ENCODE measurements at places on chromosomes 7 and 10.

DNA sequence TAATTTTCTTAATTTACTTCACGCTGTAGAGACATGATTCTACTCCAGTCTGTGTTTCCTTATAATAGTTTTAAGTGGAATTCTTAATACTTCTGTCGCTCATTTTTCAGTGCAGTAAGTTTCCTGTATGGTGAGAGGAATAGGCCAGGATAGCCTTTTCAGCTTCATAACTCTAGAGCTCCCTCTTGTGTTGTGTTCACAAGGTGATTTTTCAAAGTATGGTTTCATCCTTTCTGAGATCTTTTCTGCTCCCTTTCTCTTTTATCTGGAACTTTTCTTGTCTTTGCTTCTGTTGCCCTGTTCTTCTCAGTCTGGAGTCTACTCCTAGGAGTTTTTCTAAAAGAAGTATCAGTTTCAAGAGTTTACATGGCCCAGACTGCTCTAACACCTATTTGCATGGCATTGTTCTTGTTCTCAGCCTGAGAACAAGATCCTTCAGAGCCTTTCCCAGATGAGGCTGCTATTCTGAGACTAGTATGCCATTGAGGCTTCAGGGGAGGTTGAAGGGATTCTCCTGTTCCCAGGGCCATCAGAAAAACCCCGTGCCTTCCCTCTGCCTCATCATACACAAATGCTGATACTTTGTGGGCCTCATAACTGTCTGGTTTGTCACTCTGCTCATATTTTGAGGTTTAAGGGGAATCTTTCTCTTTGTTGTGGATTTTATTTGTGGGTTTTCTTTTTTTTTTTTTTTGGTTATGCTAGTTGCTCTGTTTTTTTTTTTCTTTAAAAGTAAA, 21.8 kb downstream of the NET1 start:
- DNase-seq = no peak

- no peak for DNase-seq
Measured at GRCh38 chr10:132521041-132521465, 16.5 kb upstream of the INPP5A start.

DNA sequence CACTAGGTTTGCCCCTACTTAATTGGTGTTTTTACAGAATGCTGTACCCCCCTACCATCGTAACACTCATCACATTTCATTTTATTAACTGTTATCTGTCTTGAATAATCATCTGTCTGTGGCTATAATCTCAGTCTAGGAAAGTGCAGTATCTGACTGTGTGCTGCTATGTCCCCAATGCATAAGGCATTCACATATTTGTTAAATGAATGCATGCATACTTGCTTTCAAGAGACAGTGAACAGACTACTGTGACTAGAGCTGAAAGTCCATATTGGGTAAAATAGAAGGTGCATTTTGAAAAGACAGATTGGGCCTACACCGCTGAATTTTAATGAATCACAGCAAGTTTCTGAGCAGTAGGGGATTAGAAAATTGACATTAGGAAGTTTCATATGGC, 112.3 kb downstream of the ARHGAP12 start:
- peak; percentile 10 for DNase-seq

DNA sequence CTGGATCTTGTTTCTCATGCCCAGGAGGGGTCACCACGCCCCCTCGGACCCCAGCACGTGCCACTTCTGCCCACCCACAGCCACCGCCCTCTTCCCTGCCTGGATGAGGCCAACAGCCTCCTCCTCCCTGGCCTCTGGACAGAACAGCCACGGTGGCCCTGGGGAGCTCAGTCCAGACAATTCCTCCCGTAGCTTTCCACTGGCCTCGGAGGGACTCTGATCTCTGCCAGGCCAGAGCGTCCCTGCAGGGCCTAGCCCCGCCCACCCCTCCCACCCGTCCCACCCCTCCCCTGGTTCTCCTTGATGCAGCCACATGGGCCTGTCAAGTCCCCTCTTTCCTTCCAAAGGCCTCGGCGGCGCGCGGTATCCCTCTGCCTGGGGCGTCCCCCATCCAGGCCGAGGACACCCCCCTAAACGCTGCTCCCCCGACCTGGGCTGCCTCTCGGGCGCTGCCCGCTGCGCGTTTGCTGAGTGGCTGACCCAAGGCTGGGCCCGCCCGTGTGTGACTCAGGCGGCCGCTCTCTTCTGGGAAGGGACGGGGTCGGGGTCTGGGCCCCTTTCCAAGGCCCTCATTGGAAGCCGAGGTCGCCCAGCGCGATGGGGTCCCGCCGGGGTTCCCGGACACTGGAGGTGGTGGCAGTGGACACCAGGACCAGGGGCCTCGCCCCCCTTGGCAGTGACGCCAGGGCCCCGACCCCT, 557 bp downstream of the TMEM120A start:
- DNase-seq = peak; percentile 41

- DNase-seq = no peak
Measured at GRCh38 chr10:101859530-101859929, 15.9 kb upstream of the KCNIP2 start.

DNA sequence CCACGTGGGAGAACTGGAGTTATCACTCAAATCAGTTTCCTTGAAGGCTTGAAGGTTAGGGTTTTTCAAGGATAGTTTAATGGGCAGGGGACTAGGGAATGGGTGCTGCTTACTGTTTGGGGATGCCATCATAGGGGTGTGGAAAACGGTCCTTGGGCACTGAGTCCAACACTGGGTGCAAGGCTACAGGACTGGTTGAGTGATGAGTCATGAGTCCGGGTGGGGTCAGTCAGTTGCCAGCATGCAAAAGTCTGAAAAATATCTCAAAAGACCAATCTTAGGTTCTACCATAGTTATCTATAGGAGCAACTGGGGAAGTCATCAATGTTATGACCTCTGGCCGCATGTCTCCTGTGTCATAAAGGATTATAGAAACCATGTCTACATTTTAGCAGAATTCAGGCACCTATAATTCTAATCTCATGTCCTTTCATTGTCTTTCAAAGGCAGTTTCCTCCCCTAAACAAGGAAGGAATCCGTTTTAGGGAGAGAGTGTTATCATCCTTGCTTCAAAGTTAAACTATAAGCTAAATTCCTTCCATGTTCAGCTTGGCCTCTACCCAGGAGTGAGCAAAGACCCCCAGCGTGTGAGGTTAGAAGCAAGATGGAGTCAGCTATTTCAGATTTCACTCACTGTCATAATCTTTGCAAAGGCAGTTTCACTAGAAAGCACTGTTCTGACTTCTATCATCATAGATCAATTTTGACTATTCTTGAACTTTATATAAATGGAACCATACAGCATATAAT, 94.5 kb downstream of the COL26A1 start:
- no peak for DNase-seq

GRCh38 chr7:4245866-4246470, 436.1 kb upstream of the FOXK1 start:
- no peak for DNase-seq

GRCh38 chr7:93923942-93924341, 2.4 kb downstream of the GNG11 start:
- no peak for DNase-seq

- DNase-seq = no peak
Measured at GRCh38 chr7:154613811-154614210, 389.1 kb downstream of the PAXIP1 start.

DNA sequence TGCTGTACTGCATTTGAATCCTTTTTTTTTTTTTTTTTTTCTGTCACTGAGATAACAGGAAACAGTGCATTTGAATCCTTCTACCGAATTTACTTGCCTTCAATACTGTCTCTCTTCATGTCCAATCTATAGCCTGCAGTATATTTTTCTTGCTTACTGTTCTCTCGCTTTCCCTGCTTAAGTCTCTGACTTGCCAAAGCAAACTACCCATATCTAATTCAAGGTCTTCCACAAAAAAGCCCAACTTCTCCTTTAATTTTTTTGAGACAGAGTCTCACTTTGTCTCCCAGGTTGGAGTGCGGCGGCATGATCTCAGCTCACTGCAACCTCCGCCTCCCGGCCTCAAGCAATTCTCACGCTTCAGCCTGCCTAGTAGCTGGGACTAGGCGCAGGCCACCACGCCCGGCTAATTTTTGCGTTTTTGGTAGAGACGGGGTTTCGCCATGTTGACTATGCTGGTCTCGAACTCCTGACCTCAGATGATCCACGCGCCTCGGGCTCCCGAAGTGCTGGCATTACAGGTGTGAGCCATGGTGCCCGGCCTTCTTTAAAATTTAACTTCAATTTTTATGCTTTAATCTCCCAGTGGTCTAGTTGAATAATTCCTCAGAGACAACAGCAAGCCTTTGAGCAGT, 882 bp downstream of the PDCD11 start:
- DNase-seq = no peak

- DNase-seq = no peak
Measured at GRCh38 chr7:135169141-135169963, 1.2 kb downstream of the CYREN start.

DNA sequence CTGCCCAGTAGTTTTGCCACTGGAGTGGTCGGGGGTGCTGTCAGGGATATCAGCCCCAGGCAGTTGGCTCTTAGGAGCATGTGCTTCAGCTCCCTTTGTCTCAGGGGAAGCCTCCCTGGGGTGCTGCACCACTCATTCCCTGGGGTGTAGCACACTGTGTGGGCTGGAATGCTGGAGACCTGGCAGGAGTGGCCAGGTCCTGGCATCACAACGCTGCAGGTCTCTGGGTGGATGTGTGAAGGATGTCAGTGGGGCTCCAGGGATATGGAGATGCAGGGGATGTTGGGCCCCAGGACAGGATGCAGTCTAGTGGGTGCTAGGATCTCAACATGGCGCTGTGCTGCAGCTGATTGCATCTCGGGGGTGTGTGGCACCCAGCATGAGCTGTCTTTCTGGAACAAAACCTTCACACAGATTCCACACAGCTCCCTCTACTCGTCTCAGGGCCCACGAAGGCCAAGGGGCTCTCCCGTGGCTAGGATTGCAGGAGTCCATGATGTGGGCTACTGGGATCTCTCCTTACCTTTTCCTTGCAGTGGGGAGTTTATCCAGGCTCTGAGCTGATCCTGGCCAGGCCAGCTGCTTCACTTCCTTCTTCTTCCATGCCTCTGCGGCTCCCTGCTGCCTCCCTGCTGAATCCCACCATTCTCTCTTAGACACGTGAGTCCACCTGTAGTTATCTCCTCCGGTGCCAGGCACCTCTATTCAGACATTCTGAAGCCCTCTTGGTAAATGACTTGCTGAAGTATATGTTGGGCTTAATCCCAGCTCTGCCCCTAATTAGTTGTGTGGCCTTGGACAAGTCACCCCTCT, 295.1 kb downstream of the RPS24 start:
- DNase-seq = no peak

- DNase-seq = peak; percentile 48
Measured at GRCh38 chr7:138992052-138992531, 10.9 kb upstream of the KIAA1549 start.

- DNase-seq = no peak
Measured at GRCh38 chr7:85475476-85475875, 288.6 kb upstream of the SEMA3D start.

GRCh38 chr7:124033095-124033806, 384 bp upstream of the TMEM229A start:
- no peak for DNase-seq

DNA sequence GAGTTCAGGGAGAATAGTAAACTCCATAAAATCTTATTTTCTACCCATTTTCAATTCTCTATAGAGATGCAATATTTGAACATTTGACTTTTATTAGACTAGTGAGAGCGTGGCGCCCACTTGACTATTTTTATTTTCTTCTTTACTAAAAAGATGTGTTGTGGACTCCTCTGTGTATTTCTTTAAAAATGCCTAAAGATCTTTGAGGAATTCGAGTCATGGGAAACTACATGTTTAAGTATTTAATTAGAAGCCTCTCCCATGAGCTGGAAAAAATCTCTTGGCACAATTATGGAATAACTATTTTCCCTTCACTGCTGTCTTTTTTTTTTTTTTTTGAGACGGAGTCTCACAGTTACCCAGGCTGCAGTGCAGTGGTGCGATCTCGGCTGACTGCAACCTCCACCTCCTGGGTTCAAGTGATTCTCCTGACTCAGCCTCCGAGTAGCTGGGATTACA, 124.2 kb downstream of the ARHGAP12 start:
- DNase-seq = no peak

DNA sequence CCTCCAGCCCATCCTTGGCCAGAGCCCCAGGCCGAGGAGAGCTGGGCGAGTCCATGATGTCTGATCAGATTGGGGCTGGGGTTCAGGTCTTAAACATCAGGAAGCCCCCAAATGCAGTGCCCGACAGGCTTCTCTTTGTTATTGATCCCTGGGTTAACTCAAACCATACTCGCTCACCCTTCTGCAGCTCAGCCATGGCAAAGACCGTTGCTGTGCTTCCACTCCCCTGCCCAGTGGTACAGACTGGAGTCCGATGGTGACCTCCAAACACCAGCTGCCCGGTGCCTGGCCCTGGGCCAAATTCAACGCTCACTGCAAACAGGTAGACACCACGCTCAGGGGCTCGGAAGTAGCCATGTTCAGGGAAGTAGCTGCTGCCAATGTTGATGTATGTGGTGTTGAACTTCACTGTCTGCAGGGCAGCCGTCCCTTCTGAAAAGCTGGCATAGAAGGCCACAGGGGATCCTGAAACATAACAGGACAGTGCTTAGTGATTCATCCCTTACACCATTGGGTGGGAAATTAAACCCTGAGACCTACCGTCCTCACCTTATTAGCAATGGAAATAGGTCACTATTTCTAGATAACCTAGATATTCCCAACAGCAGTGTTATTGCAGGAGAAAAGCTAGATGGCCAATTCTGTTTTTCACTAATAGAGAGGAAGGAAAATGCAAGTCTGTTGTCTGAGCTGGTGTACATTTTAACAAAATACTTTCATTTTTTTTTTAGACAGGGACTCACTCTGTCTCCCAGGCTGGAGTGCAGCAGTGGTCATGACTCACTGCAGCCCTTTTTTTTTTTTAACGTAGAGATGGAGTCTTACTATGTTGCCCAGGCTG, 20.5 kb downstream of the MMRN2 start:
- DNase-seq = peak; percentile 48

DNA sequence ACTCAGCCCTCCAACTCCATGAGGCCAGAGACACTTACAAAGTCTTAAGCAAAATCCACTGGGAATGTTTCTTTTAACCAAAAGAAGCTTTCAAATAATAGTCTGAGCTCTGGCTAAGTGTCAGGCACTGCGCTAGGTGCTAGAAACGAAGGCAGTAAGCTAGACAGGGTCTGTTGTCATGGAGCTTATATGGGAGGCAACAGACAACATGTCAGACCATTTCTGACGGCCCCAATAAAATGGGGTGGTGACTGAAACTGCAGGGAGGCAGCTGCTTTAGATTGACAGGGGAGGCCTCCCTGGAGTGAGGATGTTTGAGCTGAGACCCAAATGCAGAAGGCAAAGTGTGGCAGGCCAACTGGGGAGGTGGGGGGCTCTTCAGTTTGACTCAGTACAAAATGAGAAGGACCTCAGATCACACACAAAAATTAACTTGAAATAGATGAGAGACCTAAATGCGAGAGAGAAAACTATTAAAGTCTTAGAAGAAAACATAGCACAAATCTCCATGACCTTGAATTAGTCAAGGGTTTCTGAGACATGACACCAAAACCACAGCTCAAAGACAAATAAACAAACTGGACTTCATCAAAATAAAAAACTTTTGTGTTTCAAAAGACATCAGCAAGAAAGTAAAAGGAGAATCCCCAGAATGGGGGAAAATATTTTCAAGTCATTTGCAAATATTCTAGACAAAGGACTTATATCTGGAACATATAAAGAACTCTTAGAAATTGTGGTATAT, 40.6 kb downstream of the SH3PXD2A start:
- DNase-seq = no peak

- no peak for DNase-seq
Measured at GRCh38 chr10:621981-622740, 67.3 kb downstream of the DIP2C start.

Data from stromal cell of bone marrow (primary cell).